ENCODE measurements at places on chromosomes 16 and 17. TPM values are rescaled to one million over a fixed set of nuclear protein-coding genes. Genes with fewer than 3 reads are reported as not detected.

The SLFN12L gene
- polyA plus RNA-seq, result 0.09 TPM

The EMP2 gene
- 14.7 TPM for polyA plus RNA-seq

The ABCA9 gene
- polyA plus RNA-seq, result 0.01 TPM

The FOXL1 gene
- polyA plus RNA-seq, result 0.10 TPM

The ZNF319 gene
- polyA plus RNA-seq, result 3.3 TPM

The HS3ST3B1 gene
- 3.9 TPM for polyA plus RNA-seq

The UTS2R gene
- not detected for polyA plus RNA-seq

The ENPP7 gene
- not detected for polyA plus RNA-seq

The KCNH4 gene
- not detected for polyA plus RNA-seq

The C16orf46 gene
- 0.30 TPM for polyA plus RNA-seq

The NPTX1 gene
- polyA plus RNA-seq, result 0.02 TPM

The CACNG5 gene
- polyA plus RNA-seq, result not detected

The AGRP gene
- not detected for polyA plus RNA-seq

The OR1A2 gene
- polyA plus RNA-seq, result not detected

The SCARF1 gene
- polyA plus RNA-seq, result 0.05 TPM

The NLRC3 gene
- polyA plus RNA-seq, result not detected

The SERPINF2 gene
- polyA plus RNA-seq, result 0.96 TPM

The SAMD14 gene
- 0.02 TPM for polyA plus RNA-seq

The CPNE7 gene
- 12.4 TPM for polyA plus RNA-seq

The IL4R gene
- 79.1 TPM for polyA plus RNA-seq

The TBC1D3K gene
- polyA plus RNA-seq, result not detected

The IGFBP4 gene
- 6.8 TPM for polyA plus RNA-seq

The NMT1 gene
- 92.3 TPM for polyA plus RNA-seq

The CCL4 gene
- 0.21 TPM for polyA plus RNA-seq

Data from keratinocyte (primary cell).